ENCODE measurements at places on chromosomes 6 and 20.

DNA sequence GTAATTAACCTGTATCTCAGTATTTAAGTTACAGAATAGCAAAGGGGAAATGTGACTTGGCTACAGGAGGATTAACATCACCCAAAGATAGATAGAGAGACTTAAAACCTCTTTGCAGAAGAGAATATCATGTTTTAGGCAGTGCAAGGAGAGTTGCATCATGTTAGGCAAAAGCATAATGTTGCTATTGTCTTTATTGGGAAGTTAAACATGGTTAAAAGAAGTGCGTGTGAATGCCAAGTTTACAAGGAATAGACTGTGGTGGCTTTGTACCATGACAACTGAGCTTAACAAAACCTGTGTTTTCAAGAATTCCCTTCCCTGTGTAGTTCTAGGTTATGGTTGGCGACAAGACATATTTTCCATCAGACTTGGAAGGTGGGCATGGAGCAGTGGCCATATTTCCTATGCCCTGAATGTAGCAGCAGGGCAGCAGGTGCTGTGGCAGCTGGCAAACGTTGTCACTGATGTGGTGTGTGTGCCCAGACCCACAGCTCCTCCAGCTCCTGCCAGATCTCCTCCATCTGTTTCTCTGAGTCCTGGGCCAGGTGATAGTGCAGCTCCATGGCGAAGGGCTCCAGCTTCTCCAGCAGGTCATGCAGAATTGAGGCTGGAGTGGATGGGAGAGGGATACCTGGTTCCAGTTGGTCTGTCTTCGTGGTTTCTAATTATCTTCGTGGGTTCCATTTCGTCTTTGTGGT lies 163.3 kb downstream of the QRSL1 start:
- no peak for DNase-seq

GRCh38 chr6:40583709-40584108 lies 3.5 kb downstream of the LRFN2 start:
- DNase-seq: no peak

GRCh38 chr6:119669221-119669620 lies 319.7 kb upstream of the MAN1A1 start:
- no peak for DNase-seq

DNA sequence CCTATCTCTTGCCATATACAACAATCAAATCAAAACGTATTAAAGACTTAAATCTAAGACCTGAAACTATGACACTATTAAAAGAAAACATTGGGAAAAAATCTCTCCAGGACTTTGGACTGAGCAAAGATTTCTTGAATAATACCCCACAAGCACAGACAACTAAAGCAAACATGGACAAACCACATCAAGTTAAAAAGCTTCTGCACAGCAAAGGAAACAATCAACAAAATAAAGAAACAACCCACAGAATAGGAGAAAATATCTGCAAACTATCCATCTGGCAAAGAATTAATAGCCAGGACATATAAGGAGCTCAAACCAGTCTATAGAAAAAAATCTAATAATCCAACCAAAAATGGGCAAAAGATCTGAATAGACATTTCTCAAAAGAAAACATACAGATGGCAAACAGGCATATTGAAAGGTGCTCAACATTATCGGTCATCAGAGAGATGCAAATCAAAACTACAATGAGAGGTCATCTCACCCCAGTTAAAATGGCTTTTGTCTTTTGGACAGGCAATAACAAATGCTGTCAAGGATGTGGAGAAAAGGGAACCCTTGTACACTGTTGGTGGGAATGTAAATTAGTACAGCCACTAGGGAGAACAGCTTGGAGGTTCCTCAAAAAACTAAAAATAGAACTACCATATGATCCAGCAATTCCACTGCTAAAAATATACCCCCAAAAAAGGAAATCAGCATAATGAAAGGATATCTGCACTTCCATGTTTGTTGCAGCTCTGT lies 76.2 kb downstream of the SNX5 start:
- no peak for DNase-seq

DNA sequence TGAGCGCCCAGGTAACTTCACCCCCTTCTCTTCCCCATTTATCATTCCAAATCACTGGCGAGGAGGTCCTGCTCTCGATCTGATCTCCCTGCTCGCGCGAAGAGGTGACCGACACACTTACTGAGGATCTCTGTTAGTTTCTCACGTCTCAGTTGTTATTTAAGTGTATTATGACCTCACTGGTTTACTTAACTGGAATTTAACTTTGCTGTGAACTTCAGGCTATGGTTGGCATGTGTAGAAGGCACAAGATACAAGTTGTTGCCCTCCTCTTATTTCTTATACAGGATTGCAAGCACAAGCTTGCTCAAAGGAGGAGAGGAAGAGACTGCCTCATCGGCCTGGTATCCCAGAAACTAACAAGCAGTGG lies 1.2 kb downstream of the RNF217 start:
- DNase-seq: no peak

GRCh38 chr6:138253731-138254130 lies 35.4 kb upstream of the PBOV1 start:
- DNase-seq: no peak

DNA sequence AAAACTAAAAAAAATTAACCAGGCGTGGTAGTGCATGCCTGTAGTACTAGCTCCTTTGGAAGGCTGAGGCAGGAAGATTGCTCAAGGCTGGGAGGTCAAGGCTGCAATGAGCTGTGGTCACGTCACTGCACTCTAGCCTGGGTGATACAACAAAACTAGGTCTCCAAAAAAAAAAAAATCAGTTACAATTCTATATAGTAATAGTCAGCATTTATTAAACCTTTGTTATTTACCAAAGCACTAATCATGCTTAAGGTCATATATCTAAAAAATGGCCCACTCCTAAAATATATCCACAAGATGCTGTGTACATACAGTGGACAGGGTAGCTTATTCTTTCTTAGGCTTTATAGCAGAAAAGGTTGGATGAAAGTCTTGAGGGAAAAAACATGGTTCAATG lies 152.4 kb downstream of the TFAP2A start:
- no peak for DNase-seq

DNA sequence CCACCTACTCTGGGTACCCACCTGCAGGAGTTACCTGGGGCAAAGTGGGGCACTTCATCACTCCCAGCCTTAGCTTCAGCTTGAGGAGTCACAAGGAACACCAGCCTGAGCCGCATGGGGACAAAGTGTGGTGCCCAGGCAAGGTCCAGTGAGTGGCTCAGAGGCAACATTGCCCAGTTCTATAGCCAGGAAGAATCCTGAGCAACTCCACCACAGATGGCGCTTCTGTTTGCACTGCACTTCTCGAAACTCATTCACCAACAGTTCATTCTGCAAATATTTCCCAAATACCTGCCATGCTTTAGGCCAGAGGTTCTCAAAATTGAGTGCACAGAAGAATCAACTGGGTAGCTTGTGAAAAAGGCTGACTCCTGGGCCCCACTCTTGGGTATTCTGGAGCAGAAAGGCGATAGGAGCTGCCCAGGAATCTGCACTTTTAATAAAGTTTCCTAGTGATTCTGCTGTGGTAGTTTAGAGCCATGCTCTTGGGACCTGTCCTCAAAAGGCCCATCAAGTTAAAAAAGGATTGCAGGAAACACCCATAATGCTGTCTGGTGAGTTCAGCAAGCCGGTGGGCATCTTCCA lies 83.1 kb downstream of the VEGFA start:
- DNase-seq: no peak

GRCh38 chr20:56575157-56575556 lies 42.1 kb downstream of the FAM209B start:
- DNase-seq: no peak

- DNase-seq: no peak
These were observed 4.7 kb upstream of the ECHDC1 start for GRCh38 chr6:127348028-127348661.

DNA sequence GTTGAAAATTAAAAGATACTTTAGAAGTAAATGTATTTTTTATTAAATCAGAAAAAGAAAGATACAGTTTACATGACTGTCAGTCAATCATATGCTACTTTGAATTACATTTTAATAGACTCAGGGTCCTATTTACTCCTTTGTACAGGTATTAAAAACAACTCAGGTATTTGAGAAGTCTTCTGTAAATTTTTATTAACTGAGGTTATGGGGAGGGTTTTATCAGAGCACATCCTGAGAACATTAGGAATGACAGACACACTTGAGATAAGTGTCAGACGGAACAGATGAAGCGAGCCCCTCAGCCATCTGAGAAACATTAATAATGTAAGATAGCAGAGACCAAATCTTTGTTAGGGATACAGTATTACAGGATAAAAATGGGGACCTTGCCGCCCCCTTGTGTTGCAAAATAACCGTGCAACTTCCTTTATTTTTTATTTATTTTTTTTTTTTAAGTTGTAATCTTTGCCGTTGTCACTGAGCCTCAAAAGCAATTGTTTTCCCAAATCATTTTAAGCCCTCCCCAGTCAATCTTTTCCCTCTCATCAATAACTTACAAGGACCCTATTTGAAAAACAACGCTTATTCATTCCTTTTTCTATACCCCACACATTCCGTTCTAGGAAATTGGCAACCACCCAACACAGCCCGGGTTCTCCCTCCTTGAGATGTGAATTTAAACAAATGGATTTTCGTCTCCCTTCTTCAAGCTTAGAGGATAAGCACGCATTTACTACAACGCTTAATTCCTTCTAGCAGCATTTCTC lies 126.7 kb downstream of the BCAS1 start:
- no peak for DNase-seq

- DNase-seq: no peak
These were observed 1006.8 kb upstream of the MANEA start for GRCh38 chr6:94570581-94570980.

DNA sequence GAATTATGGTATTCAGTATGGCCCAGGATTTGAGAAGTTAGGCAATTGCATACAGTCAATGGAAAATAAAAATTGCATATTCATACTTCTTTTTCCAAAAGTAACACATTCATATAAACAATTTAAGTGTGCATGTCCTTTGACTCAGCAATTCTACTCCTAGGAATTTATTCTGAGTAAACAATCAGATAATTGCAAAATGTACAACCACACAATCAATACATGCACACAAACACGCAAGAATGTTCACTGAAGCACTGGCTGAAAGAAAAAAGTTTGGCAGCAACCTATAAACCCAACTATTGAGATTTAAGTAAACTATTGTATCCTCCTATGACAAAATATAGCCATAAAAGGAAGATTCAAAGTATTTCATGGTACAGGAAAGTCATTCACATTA lies 1.6 kb downstream of the CYP39A1 start:
- DNase-seq: no peak

DNA sequence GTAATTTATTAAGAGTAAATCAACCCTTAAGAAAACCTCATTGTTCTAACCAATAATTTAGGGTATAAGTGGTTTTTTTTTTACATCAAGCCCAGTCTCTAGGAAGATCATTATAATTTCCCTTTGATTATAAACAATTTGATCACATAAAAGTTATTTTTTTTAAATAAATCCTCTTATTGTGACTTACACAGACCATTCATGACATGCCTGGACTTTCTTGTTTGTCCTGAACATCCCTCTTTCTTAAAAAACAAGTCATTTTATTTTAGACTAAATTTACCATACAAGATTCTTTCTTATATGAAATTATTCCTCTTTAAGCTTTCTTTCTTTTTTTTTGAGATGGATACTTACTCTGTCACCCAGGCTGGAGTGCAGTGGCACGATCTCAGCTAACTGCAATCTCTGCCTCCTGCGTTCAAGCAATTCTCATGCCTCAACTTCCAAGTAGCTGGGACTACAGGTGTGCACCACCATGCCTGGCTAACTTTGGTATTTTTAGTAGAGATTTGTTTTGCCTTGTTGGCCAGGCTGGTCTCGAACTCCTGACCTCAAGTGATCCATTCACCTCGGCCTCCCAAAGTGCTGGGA lies 53.6 kb upstream of the AGPAT4 start:
- DNase-seq: no peak

- DNase-seq: no peak
These were observed 152.3 kb downstream of the CDC5L start for GRCh38 chr6:44539701-44540355.

GRCh38 chr20:4375881-4376280 lies 345.8 kb upstream of the PRND start:
- DNase-seq: no peak

DNA sequence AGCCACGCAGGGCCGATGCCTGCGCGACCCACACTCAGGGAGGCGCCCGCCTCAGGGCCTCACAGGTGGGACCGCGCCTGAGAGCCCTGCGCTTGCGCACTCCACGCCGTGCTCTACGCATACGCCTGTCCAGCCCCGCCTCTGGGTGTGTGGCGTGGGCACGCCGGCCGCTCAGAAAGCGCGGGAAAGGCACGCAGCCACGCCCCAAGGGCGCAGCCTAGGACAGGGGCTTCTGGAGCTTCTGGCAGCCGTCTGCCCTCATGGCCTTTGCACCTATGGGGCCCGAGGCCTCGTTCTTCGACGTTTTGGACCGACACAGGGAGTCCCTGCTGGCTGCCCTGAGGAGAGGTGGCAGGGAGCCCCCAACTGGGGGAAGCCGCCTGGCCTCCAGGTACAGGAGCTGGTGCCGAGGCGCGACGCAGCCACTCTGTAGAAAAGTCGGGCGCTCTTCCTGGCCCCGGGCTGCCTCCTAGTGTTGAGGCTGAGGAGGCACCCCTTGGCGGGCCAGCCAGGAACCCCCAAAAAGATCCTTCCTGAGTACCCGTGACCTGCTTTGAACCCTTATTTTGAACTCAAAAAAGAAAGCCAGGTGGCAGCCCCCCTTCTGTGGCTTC lies at the start of gene SPO11:
TSS of gene SPO11 (plus strand) at position 196 of the 614 bp plus-strand sequence. CDS start at position 261, 65 bp downstream.
- DNase-seq: no peak

DNA sequence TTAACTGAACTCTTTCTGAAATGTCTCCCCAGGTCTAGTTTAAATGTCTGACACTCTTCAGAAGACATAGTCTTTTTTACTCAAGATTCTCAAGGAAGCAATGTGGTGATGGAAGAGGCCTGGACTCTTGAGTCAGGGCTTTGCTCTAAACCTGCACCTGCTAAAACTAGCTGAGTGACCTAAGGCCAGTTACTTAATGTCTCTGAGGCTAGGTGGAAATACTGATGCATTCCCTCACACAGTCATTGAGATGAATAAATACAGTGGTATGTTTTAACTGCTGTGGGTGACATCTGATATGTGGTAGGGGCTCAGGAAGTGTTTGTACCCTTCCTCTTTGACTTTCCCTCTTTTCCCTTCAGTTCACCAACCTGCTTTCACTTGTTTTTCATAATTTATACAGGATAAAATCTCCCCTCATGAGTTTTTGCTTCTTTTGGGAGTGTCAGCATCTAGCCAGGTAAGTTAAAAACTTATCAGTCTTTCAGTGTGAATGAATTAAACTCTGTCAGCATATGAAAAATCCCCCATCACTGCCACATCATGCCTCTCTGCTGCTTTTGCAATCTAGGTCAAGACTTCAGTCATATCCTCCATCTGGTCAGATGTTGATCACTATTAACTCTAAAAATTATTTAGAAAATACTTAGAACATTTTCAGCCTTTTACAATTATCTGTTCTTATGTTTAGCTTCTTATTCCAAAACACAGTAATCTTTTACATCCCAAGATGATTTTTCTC lies 178.7 kb upstream of the TNFAIP3 start:
- DNase-seq: no peak

- DNase-seq: no peak
These were observed 79.7 kb upstream of the FOXP4 start for GRCh38 chr6:41466437-41466990.

GRCh38 chr6:27775796-27776184 lies 136.4 kb downstream of the OR2B2 start:
- DNase-seq: no peak

- no peak for DNase-seq
These were observed 39.0 kb downstream of the TTLL9 start for GRCh38 chr20:31909253-31910070.

GRCh38 chr20:18738055-18738454 lies 75.5 kb upstream of the SCP2D1 start:
- no peak for DNase-seq

GRCh38 chr6:149499066-149499465 lies 14.3 kb upstream of the ZC3H12D start:
- DNase-seq: peak; percentile 95

- DNase-seq: no peak
These were observed 124.6 kb downstream of the EYA2 start for GRCh38 chr20:47019121-47019824.

Measured in HS-5 (cell line).